ENCODE measurements at places on chromosomes 1 and 21.

GRCh38 chr1:187003353-187003752 lies 174.6 kb downstream of the PLA2G4A start:
- DNase-seq = no peak

GRCh38 chr1:6691507-6691906 lies 10.1 kb downstream of the DNAJC11 start:
- DNase-seq = no peak

GRCh38 chr1:107874221-107874620 lies 90.8 kb downstream of the VAV3 start:
- no peak for DNase-seq

GRCh38 chr1:64711266-64711665 lies 33.6 kb upstream of the RAVER2 start:
- DNase-seq = no peak

All from hematopoietic multipotent progenitor cell treated with erythropoietin and hydrocortisone succinate and interleukin-3 and kit ligand, for 17 days (in vitro differentiated cells).